ENCODE measurements at places on chromosomes 12 and 14.
A peak's percentile ranks its signal among the peaks of the same experiment; 100 is the strongest.

DNA sequence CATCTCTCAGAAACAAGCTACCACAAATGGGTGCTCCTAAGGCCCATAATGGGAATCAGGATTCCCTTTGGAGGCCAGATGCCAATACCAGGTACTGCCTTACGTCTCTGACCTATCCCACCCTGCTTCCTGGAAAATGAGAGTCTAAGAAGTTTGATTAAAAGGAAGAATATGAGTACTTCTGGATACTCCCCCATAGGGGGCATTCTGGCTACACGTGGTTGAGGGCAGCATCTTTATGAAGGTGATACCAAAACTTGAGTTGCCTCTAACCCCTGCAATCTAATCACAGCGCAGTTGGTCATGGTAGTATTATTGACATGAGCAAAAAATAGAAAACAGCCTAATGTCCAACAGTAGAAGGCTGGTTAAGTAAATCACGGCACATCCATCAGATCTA, 184.2 kb upstream of the LHX5 start:
- no peak for ATAC-seq
- peaks cover 45% of the 10 kb centered on the region for H3K27me3 ChIP-seq
- H3K27ac ChIP-seq = no peak overlapping the region
- no peaks in the 10 kb centered on the region for H3K36me3 ChIP-seq

DNA sequence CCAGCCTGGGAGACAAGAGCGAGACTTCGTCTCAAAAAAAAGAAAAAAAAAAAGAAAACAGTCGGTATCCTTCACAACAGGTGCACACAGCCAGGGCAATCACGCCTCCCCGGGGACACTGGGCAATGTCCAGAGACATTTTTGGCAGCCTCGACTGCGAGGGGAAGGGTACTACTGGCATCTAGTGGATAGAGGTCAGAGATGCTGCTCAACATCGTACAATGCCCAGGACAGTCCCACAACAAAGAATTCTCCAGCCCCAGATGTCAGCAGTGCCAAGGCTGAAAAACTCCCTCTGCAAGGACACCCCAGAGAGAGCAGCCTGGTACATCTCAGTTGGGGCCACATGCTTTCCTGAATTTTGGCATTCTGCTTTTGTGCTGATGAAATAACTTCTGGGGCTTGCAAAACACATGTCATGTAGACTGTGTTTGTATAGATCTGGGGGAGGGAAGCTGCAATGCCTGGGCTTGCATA, 21.5 kb downstream of the ALDH2 start:
- no peaks in the 10 kb centered on the region for H3K27me3 ChIP-seq
- peak; percentile 60 for ATAC-seq
- H3K27ac ChIP-seq = no peak overlapping the region
- no peaks in the 10 kb centered on the region for H3K4me1 ChIP-seq
- H3K36me3 ChIP-seq = peaks cover 98% of the 10 kb centered on the region
- H3K4me3 ChIP-seq = no peak overlapping the region

DNA sequence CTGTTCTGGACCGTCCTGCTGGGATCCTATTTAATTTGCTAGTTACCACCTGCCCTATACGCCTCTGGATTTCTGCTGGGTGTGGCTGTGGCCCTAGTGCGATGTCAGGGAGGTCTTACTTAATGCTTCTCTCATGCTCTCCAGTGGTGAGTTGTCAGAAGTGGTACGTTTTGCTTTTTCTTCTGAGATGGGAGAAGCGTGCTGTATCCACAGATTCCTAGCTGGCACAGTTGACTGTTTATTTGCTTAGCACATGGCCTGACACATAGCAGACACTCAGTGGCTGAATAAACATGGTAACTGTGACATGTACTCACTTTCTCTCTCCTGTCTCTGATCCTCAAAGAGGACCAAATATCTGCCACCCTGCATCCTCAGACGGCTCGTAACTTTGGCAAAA, 107.3 kb downstream of the CACNA1C start:
- H3K27ac ChIP-seq = peak overlapping the region; percentile 87
- H3K27me3 ChIP-seq = no peaks in the 10 kb centered on the region
- peaks cover 5% of the 10 kb centered on the region for H3K4me1 ChIP-seq
- H3K4me3 ChIP-seq = no peak overlapping the region
- ATAC-seq = no peak

DNA sequence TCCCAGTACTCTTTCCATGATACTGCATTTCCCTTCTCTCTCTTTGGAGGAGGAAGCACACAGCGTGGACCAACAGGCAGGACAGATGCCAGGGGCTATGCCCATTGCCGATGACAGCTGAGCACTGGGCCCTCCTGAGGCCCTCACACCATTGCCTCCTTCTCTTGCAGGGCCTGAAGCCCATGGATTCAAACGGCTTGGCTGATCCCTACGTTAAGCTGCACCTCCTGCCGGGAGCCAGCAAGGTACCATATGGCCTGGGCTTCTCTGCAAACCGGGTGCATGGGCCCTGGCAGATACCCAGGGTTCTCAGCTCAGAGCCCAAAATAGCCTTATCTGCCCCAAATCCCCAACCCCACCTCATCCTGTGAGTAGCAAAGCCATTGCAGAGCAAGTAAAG, 25.2 kb upstream of the OAS1 start:
- no peak overlapping the region for H3K27ac ChIP-seq
- no peak for ATAC-seq
- no peaks in the 10 kb centered on the region for H3K4me1 ChIP-seq
- H3K36me3 ChIP-seq = no peaks in the 10 kb centered on the region
- H3K4me3 ChIP-seq = no peak overlapping the region

All from gastroesophageal sphincter (tissue), 4 donors.